ENCODE measurements at places on chromosomes 2 and 18.

- peak; percentile 75 for DNase-seq
Measured at GRCh38 chr2:206642075-206643025, at the start of gene FAM237A. Gene FAM237A, plus strand, starts transcription at chr2:206642487. Its CDS starts 1,750 bp downstream, at chr2:206644237.

- no peak for DNase-seq
Measured at GRCh38 chr2:168593713-168594112, 137.6 kb downstream of the CERS6 start.

- DNase-seq = peak; percentile 46
Measured at GRCh38 chr2:170502361-170503130, 212.6 kb upstream of the SP5 start.

- peak; percentile 64 for DNase-seq
Measured at GRCh38 chr2:222861411-222862105, 722 bp downstream of the ACSL3 start.

DNA sequence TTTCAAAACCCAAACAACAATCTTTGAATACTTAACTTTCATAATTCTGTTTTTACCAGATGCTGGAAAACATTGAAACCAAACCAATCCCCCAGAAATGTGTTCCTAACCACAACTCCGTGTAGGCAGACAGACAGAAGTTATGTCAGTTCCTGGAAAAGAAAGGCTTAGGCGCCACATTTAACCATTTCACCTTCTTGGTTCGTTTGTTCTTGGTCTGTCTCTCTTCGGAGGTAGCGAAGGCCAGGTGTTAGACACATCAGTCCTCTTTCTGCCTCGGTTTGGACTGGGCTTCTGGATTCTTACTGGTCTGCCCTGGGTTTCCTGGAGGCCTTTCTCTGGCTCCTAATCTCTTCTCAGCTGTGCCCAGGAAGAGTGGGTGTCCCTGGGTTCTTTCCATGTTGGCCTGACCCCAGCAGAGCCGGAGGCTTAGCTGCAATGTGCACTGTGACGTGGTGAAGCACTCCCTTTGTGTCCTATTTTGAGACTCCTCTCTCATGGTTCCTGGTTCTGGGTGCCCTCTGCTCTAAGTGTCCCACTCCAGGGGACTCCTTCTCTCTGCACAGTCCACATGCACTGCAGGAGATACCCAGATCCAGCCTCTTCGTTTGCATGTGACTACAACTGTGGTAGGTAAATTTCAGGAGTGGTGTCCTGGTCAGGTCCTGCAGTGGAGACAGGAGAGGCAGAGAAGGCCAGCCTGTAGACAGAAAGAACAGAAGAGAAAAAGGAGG lies 23.1 kb upstream of the RAB31 start:
- DNase-seq = no peak

- DNase-seq = no peak
Measured at GRCh38 chr2:106642679-106643078, 155.5 kb downstream of the CD8B2 start.

GRCh38 chr2:66334237-66335029 lies 100.5 kb upstream of the MEIS1 start:
- no peak for DNase-seq

DNA sequence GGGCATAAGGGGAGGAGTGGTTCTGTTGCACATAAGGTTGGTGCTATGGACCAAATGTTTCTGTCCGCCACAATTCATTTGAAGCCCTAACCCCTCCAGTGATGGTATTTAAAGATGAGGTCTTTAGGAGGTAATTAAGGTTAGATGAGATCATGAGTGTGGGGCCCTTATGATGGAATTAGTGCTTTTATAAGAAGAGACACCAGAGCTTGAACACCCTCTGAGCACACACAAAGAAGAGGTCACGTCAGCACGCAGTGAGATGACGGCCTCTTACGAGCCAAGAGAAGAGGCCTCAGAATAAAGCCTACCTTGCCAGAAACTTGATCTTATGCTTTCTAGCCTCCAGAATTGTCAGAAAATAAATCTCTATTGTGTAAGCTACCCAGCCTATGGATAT lies 386.4 kb upstream of the CYRIA start:
- DNase-seq = no peak

- DNase-seq = peak; percentile 64
Measured at GRCh38 chr2:207143215-207144172, 22.3 kb downstream of the KLF7 start.

DNA sequence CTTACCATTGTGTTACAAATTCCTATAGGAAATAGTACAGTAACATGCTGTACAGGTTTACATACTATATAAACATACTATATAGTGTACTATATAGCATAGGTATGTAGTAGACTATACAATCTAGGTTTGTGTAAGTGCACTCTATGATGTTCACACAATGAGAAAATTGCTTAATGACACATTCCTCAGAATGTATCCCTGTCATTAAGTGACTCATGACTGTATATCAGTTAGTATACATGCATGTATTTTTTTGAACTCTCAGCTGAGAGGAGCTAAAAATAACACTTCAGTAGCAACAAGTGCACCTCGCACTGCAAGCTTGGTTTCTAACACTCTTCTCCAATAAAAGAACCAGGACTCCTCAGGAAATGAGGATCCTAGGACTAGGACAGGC lies 19.5 kb upstream of the ASXL3 start:
- DNase-seq = no peak

GRCh38 chr2:30527859-30528258 lies 80.8 kb downstream of the LCLAT1 start:
- no peak for DNase-seq

DNA sequence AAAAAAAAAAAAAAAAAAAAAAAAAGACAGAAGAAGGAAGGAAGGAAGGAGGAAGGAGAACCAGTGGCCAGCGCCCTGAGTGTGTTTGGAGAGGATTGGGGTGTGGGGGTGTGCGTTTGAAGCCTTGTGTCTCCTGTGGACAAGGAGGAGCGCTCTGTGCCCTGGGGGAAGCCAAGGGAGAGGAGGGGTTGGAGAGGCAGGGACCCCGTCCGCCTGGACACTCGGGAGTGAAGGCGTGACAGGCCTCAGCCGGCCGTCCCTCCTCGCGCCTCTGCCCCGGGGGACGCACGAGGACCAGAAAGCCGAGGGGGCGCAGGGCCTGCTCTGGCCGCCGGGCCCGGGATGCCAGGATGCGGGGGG lies 44.9 kb downstream of the SERTAD2 start:
- no peak for DNase-seq

- no peak for DNase-seq
Measured at GRCh38 chr2:143815082-143815481, 685.9 kb downstream of the ARHGAP15 start.

- DNase-seq = no peak
Measured at GRCh38 chr2:146143971-146144370, 1624.1 kb upstream of the ZEB2 start.

DNA sequence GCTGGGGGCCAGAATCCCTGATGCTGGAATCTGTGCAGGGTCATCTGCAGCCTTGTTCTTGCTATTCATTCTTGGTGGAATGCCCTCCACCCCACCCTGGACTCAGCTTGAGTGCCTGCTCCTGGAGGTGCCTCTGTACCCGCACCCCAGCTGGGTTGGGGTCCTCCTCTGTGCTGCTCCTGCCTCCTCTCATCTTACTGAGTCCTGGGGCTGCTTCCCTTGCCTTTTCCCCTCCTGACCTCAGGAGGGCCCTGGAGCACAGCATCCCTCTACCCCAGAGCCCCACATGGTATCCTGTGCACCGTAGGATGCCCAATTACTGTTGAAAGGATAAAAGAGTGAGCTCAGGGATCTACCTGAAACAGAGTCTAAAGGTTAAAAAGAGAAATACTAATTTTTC lies 81.6 kb downstream of the CIB4 start:
- DNase-seq = no peak

DNA sequence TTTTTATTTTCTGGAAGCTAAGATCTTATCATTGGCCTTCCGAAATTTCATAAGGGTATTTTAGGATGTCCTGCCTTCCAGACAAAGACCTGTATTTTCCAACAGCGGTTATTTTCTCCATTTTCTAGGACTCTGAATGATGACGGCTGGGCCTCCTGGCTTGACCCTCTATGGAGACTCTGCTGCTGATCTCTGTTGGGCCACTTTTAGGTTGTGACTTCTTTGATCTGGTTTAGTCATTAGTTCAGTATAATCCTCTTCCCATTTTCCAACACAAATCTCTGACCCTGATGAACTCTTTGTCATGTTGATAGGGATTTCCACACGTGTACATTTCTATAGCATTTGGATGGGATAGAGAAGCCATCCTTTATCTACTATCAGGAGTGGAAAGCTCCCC lies 93.7 kb downstream of the HS1BP3 start:
- no peak for DNase-seq

- DNase-seq = no peak
Measured at GRCh38 chr2:29829841-29830240, 91.5 kb downstream of the ALK start.

DNA sequence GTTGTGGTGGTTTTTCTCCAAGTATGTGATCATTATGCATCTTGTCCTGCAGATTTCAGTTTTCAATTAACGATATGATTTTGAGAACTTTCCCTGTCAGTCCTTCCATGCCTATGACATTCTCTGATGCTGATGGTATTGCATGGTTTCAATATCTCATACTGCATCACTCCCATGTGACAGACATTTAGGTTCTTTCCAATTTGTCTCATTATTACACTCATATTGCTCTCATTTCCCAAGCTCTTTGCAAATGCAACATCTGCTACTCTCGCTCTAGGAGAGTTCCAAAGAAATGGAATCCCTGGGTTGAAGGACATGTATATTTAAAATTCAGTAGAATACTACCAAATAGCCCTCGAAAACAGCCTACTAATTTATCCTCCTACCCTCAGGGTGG lies 125.5 kb downstream of the MARCHF4 start:
- no peak for DNase-seq

DNA sequence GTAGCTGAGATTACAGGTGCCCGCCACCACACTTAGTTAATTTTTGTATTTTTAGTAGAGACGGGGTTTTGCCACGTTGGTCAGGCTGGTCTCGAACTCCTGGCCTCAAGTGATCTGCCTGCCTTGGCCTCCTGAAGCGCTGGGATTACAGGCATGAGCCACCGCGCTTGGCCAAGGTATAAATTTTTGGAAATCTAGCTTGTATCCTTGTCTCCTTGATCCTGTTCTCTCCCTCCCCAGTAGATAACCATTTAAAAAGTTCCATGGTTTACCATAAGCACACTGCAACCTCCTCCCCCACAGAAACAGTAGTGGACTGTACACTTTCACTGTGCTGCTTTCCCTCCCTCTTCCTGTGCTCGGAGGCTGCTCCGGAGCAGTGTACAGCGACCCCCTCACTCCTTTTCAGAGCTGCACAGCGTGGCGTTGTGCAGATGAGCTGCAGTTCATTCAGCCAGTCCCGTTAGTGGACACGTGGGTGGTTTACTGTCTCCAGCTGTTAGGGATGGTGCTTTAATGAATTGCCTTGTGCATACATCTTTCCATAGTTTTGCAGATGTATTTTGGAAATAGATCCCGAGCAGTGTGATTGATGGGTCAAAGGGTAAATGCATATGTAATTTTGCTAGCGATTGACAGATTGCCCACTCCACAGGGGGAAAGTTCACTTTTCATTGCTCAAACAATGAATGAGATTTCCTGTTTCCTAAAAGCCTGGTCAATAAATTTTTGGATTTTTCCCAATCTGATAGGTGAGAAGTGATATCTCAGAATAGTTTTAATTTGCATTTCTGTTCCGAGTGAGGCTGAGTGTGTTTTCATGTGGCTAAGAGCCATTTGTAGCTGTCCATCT lies 14.8 kb downstream of the ASB1 start:
- DNase-seq = no peak

GRCh38 chr18:51330148-51330547 lies 132.7 kb upstream of the MEX3C start:
- DNase-seq = no peak

- DNase-seq = no peak
Measured at GRCh38 chr2:160440888-160441287, 52.7 kb downstream of the RBMS1 start.

GRCh38 chr2:105371810-105372209 lies 27.0 kb downstream of the FHL2 start:
- DNase-seq = no peak

DNA sequence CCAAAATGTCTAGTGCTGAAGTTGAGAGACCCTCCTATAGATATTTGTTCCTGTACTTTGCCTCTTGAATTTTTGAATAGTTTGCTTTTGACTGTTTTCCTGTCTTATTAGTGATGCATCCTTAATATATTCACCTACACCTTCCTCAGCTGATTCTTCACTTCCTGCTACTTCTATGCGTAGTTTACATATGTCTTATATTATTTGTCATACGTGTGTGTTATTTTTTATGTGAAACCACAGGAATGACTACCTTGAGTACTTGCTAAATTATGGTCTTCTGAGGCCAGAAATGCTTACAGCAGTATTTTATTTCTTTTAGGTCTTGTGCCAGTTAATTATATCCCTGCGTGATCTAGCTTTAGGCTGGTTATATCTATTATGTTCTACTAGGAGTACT lies 9.9 kb downstream of the UBE2E3 start:
- no peak for DNase-seq

- no peak for DNase-seq
Measured at GRCh38 chr2:83143946-83144345, 1315.1 kb downstream of the SUCLG1 start.

- no peak for DNase-seq
Measured at GRCh38 chr2:150507071-150507470, 19.6 kb upstream of the RND3 start.

GRCh38 chr2:43332653-43333052 lies 106.2 kb upstream of the ZFP36L2 start:
- no peak for DNase-seq

- DNase-seq = no peak
Measured at GRCh38 chr2:238169708-238170251, 11.0 kb downstream of the ERFE start.

DNA sequence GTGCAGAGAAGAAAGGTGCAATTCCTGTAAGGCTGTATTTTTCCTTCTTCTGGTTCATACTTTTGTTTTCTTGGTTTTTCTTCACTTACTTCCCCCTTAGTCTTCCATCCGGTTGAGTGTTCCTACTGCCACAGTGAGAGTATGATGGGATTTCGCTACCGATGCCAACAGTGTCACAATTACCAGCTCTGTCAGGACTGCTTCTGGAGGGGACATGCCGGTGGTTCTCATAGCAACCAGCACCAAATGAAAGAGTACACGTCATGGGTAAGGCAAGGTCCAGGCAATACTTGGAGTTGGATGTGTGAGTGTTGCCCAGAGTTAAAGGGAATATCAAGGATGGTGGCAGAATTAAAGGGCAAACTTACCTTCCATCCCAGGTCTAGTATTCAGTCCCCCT lies 108.0 kb downstream of the DTNA start:
- DNase-seq = no peak

All from ecto neural progenitor cell (in vitro differentiated cells).